ENCODE measurements at places on chromosomes 1 and 21.

DNA sequence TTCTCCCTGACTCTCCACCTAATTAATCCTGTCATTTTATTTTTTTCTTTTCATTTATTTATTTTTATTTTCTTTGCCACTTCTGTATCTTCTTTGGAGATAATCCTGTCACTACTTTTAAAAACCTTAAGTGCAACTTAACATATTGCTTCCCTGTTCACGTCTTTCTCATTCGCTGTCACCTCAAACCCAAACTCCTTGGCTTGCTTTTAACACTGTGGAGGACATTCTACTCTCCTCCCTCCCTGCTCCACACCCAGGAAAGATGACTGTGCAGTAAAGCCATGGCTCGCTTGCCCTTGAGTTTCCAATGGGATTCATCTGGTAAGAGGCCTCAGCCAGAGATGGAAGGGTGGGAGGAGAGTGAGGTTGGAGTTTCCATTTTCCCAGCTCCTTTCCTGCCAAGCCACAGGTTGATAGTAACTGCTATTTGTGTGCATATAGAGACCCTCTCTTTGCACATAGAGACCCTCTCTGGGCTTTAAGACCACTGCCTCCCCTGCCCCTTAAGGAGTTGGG, 6.4 kb upstream of the BRWD1 start:
- DNase-seq: no peak

DNA sequence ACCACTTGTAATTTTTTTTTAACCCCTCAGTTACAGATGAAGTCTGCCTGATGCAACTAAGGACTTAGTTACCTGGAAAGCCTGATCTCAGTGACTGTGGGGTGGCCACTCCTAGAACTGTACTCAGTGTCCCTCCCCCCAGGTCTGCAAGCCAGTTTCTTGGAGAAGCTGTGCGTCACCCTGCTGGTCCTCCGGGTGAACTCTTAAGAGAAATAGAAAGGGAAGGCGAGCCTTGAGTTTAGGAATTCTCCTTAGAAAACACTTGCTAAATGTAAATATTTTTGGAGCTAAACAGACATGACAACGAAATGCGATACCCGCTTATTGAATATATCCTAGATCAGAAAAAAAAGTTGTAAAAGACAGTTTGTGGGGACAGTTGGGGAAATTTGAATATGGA, 730 bp downstream of the SLC16A4 start:
- DNase-seq: no peak

DNA sequence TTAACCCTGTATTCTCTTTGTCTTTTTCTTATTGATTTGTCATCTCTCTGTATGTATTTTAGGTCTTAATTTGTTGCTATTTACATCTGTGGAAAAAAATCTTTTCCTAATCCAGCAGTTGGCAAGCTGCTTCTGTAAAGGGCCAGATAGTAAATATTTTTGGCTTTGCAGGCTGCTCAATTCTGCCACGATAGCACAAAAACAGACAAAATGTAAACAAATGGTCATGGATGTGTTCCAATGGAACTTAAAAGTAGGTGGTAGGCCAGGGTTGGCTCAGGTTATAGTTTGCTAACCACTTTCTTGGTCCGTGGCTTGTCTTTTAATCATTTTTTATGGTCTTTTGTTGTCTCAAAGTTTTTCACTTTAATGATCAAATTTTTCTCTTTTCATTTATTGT, 371.8 kb downstream of the HHAT start:
- DNase-seq: no peak

- DNase-seq: no peak
These were observed 117.6 kb upstream of the RUNX3 start for GRCh38 chr1:25047506-25048240.

DNA sequence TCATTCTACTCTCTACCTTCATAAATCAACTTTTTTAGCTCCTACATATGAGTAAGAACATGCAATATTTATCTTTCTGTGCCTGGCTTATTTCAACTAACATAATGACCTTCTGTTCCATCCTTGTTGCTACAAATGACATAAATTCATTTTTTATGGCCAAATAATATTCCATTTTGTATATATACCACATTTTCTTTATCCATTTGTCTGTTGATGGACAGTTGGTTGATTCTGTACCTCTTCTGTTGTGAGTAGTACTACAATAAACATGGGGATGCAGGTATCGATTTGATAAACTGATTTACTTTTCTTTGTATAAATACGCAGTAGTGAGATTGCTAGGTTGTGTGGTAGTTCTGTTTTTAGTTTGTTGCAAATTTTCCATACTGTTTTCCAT, 279.5 kb upstream of the NFIA start:
- DNase-seq: no peak

DNA sequence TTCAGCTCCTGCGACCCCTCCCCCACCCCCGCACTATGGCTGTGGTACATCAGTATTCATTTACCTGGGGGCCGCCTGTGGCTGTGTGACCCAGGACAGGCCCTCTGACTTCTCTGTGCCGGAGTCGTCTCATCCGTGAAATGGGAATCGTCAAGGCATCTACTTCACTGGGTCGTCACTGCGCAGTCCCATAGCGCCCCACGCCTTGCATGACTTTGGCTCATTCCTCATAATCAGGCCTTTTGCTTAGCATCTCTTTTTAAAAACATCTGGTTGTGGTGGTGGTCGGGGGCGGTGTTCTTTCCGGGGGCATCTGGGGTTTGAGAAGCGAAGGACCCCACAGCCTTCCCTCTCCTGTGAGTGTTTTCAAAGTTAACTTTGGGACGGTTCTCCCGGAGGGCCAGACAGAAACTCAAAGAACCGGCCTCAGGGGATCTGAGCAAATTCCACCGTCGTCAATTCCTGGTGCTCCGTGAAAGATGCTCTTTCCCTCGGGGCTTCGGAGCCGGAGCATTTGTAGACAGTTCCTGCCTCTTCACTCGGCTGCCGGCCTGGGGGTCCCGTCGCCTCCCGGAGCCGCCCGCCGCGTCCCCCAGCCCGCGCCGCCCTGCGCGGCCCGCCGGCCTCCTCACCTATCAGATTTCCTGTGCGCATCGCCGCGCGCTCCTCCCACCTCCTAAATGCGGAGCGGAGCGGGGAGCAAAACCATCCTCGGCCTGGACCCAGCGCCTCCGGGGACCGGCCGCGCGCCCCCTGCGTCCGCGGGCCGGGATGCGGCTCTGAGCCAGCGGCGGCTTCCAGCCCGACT, at the start of gene B3GALT5:
Gene B3GALT5 (plus strand): TSS at position 708 of the 808 bp plus-strand sequence. CDS start 47,620 bp downstream, outside the sequence.
- no peak for DNase-seq

GRCh38 chr1:36755303-36756230, 272.9 kb upstream of the CSF3R start:
- no peak for DNase-seq

- DNase-seq: no peak
These were observed 124.9 kb upstream of the PLXNA2 start for GRCh38 chr1:208369045-208369444.

GRCh38 chr1:47230692-47231300, 1.2 kb downstream of the TAL1 start:
- DNase-seq: peak; percentile 35

DNA sequence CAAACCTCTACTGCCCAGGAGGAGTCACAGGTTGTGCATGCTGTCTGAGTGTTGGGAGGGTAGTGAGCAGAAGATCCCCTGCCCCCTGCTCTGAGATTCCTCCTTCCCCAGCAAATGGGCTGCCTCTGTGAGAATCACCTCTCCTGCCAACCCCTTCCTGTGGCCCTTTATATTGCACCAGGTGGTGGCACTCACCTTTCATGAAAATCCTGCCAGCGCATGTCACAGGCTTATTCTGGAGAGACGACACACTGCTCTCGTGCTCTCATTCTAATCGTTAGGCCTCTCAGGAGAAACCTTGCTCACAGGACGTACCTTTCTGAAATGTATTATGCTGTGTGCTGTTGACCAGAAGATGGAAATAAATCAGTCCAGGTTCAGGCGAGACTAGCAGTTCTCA, 113.7 kb downstream of the RGL1 start:
- DNase-seq: no peak

- DNase-seq: no peak
These were observed 650 bp downstream of the PCNX2 start for GRCh38 chr1:233294913-233295236.

- no peak for DNase-seq
These were observed 37.1 kb upstream of the ANGPTL7 start for GRCh38 chr1:11151826-11152612.

- DNase-seq: peak; percentile 54
These were observed 18.3 kb upstream of the ARID1A start for GRCh38 chr1:26677306-26678115.

- DNase-seq: no peak
These were observed 13.3 kb upstream of the EIF4G3 start for GRCh38 chr1:21189906-21190500.

GRCh38 chr1:90834886-90835660, 118.0 kb upstream of the BARHL2 start:
- no peak for DNase-seq

- no peak for DNase-seq
These were observed 35.2 kb downstream of the SLC45A1 start for GRCh38 chr1:8352886-8353785.

GRCh38 chr1:75725266-75725665, 757 bp downstream of the ACADM start:
- no peak for DNase-seq

Measured in activated T-cell treated with anti-CD3 and anti-CD28 coated beads, Interleukin-2, amount 50 U/mL, for 1 hour (primary cell).